A549 treated with ZK216348 at 1 μM for 4 hours (cell line): ENCODE measurements at places on chromosomes 7 and 10. TPM values are rescaled to one million over a fixed set of nuclear protein-coding genes. Genes with fewer than 3 reads are reported as not detected.

Gene EBLN1
- not detected in 5 replicates for total RNA-seq

Gene PLPP4
- total RNA-seq: 0.25 TPM in 1 of 5 replicates, not detected in the others

Gene ZDHHC6
- total RNA-seq: 26.0 to 37.5 TPM (median 31.3 TPM) in 5 replicates

Gene DRGX
- total RNA-seq: not detected in 5 replicates
